ENCODE measurements at places on chromosomes 13 and 19.
A peak's percentile ranks its signal among the peaks of the same experiment; 100 is the strongest.

GRCh38 chr19:30046522-30046921, 104.5 kb downstream of the URI1 start:
- peak; percentile 67 for DNase-seq

GRCh38 chr13:40994581-40995230, 24.4 kb downstream of the ELF1 start:
- no peak for DNase-seq

DNA sequence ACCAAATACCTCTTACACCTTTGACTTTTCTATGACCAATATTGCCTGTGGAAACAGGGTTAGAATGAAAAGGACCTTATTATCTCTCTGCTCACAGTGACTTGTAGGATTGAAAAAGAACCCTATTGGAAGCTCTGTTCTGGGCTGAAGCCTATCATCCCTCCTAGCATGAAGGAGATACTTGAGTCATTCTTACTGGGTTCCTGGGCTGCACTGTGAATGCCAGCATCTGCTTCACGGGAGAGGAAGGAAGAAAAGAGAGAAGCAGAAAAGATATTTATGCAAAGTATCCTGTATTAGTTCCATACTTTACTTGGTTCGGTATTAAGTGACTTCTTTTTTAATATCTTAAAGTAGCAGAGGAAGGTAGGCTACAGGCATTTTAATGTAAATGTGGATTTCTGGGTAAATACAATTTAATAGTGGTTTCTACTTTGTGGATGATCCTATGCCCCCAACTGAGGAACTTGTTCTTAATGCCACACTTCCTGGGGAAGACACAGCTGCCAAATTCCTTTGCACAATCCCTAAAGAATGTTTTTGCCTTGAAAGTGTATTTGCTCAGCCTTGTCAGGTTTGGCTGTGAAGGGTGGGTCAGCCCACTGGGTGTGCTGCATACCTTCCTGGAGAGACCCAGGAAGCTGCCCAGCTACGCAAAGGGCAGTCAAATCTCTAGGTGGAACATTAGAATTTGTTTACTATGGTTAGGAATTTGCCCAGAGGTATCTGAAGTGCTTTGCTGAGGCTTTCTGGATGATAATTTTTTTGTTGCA, 13.7 kb upstream of the SCEL start:
- DNase-seq: peak; percentile 89

GRCh38 chr13:45751885-45752284, 49.8 kb downstream of the CBY2 start:
- DNase-seq: no peak

DNA sequence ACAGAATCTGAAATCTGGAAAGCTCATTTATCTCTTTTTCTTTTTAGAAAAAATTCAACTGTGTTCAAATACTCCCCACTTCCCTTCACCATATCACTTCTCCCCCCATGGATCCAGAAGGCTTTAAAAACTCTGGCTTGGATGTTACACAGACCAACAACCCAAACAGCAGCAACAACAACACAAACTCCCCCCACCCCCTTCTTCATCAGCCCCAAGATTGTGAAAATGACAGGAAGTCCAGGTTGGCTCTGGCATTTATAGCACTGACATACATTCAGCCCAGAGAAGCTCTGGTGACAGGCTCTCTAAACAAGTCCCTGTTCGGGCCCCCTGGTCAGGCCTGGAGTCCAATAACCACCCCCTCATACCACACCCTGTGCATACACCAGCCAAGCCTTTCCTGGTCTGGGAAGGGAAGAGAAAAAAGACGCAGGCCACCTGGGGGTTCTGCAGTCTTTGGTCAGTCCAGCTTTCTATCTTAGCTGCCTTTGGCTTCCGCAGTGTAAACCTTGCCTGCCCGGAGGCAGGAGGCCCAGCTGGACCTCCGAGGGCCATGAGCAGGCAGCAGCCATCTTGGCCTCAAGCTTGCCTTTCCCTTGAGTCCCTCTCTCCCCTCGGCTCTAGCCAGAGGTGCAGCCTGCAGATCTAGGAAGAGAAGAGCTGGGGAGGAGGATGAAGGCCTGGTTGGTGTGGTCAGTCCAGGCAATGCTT, 6.8 kb downstream of the CDX2 start:
- peak; percentile 68 for DNase-seq

DNA sequence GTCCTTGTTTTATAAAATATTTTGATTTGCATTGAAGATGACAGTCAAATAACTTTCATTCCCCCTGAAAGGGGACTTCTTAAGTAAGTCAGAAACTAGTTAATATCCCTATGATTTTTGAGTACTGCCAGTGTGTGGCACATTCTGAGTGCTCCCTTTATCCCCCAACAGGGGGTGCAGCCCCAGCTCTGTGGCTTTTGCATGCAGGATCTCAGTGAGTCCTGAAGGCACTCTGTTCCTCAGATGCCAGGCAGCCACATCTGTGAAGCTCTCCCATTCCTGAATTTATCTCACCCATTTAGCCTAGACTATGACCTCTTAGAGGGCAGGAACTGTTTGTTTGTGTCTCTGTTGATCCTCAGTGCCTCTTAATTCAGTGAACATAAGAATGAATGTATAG, 123.1 kb downstream of the CDK8 start:
- DNase-seq: peak; percentile 81

- DNase-seq: no peak
These were observed 14.8 kb upstream of the RANBP3 start for GRCh38 chr19:5992756-5993155.

DNA sequence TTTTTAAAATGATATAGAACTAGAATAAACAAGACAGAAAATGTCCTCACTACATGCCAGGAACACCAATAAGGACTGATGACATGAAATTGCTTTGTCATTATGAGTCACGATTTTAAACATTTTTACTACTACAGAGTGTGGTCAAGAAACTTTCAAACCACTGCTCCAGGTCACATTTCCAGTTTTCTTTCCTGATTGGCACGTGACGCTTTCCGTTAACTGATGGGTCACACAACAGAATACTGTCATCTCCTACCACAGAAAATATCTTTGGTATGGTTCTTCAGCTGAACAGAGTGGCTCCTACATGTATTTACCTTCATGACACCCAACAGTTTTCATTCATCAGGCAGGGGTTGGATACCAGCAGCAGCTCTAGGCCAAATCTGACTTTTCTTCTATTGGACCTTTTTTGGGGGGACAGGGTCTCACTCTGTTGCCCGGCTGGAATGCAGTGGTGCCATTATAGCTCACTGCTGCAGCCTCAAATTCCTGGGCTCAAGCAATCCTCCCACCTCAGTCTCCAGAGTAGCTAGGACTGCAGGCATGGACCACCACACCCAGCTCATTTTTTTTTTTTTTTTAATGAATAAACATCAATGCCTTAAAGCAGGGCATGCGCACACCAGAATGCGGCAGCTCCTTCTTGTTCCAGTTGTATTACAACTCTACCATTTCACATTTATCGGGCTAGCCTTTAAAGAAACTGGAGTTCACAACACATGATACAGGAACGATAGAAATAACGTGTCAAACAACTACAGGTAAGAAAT, 147.4 kb downstream of the RNF17 start:
- no peak for DNase-seq

GRCh38 chr19:49907745-49908446, 11.2 kb upstream of the IL4I1 start:
- DNase-seq: no peak

DNA sequence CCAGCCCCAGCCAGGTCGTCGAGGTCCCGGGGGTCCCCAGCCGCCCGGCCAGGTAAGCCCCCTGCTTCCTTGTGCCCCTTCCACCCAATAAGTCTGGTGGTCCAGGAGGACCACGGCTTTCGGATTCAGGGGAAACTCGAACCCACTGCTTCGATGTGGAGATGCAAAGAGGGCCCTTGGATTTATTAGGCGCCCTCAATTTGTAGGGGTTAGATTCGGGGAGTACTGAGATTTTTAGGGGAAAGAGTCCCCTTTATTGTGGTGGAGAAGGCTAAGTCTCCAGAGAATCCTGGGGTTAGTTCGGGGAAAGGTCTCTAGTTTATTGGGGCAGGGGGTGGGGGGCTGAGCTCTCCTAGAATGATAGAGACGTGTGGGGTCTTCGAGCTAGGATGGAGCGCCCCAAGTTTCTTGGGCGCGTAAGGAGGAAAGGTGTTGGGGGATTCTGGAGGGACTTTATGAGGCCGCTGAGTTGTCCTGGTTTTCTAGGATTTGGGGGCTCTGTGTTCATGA, 3.8 kb upstream of the LTBP4 start:
- no peak for DNase-seq

GRCh38 chr19:41588497-41589209, 12.7 kb downstream of the CEACAM21 start:
- DNase-seq: peak; percentile 81

GRCh38 chr19:4447327-4448146, 10.1 kb downstream of the UBXN6 start:
- DNase-seq: peak; percentile 50

GRCh38 chr13:29800687-29801086, 49.7 kb downstream of the UBL3 start:
- DNase-seq: peak; percentile 50

DNA sequence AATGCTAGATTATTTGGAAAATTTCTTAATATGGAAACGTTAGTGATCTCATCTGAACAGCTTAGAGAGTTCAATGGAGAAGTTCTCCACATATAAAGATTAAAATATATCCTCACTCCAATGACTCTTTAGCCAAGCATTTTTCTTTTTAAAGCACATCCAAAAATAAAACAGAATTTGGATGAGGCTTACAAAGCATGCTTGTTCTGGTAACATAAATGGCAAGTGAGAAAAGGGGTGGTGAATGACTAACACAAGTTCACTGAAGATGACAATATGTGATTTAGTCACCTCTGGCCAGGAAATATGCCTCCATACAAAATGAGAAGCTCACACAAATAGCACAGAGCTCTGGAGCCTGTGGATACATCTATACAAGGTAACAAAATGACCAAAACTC, 253.0 kb downstream of the PCDH20 start:
- no peak for DNase-seq

- DNase-seq: no peak
These were observed 7.0 kb downstream of the PLVAP start for GRCh38 chr19:17370026-17370587.

GRCh38 chr13:49457221-49457620, 13.1 kb downstream of the SETDB2 start:
- no peak for DNase-seq

- no peak for DNase-seq
These were observed 3.6 kb downstream of the LRRC25 start for GRCh38 chr19:18393836-18394235.

DNA sequence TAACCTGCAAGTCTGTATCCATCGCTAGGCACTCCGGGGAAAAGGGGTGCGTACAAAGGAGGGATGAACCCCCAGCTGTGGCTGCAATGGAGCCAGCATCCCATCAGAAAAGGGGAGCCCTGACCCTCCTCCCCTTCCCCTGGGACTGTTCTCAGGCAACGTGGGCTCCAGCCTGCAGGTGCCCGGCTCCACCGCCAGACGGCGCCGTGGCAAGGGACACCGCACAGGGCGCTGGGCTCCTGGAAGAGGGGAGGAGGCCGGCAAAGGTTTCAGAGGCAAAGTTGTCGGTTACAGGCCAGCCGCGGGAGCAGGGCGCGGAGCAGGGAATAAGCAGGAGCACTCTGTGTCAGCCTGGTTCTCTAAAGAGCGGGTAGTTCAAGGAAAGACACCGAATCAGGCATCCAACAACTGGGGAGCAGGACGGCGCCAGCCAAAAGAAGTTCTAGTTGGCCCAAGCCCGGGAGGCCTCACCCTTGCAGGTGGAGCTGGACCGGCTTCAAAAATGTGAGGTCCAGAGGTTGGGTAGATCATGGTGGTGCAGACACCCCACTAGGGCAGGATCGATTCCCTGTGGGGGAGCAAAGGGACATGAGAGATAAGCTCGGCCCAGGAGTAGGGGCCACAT, 53.0 kb upstream of the ATP12A start:
- peak; percentile 95 for DNase-seq

- no peak for DNase-seq
These were observed 28.5 kb downstream of the ZNF266 start for GRCh38 chr19:9406798-9407352.

DNA sequence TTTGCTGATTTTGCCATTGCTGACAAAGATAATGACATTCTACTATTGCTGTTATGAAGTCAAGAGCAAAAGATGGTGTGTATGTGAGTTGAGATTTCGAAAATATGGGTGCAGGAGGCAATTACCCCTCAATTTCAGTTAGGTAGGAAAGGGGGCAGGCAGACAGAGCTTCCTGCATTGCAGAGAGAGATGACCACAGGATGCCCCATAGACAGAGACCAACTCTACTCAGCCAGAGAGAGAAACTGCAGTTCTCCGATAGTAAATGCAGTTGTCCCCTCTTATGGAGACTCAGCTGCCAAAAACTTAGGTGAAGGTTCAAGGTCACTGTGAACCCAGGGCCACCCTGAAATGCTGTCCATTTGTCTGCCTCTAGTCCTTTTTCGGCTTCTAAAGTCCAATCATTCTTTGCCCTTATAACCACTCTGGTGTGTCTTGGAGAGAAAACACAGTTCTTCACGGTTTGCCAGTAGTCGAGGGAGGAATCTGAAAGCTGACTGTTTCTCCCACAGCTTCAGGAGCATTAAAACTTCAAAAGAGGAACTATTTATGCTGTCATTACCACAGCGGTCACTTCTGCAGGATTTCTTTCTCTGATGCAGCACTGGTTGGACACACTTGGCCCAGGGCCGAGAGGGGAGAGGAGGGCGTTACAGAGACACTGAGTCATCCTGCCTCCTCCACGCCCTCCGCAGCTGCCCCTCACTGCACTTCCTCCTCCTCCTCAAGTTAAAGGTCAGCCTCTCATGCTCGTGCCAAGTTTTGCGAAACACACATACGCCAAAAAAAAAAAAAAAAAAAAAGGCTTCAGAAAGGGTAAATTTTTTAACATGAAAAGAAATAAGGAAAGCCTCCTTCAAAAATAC, 264.3 kb downstream of the FOXO1 start:
- DNase-seq: no peak

- no peak for DNase-seq
These were observed 4.2 kb downstream of the ZNF101 start for GRCh38 chr19:19672816-19673215.

GRCh38 chr13:49657241-49657641, 28.9 kb downstream of the ARL11 start:
- peak; percentile 70 for DNase-seq

Measured in endodermal cell (in vitro differentiated cells).